Kidney (tissue), 22 donors: ENCODE measurements at places on chromosomes 13 and 19.

GRCh38 chr19:56101095-56101494 is 20.0 kb downstream of the ZNF787 start:
- DNase-seq = no peak

- no peak for DNase-seq
Measured at GRCh38 chr19:3184847-3185460, 776 bp upstream of the NCLN start.

- DNase-seq = no peak
Measured at GRCh38 chr13:25732111-25732865, 319.5 kb downstream of the SHISA2 start.

- no peak for DNase-seq
Measured at GRCh38 chr13:114260814-114261213, 20.6 kb upstream of the UPF3A start.

GRCh38 chr19:3225169-3225485 is 666 bp downstream of the CELF5 start:
- DNase-seq = no peak

DNA sequence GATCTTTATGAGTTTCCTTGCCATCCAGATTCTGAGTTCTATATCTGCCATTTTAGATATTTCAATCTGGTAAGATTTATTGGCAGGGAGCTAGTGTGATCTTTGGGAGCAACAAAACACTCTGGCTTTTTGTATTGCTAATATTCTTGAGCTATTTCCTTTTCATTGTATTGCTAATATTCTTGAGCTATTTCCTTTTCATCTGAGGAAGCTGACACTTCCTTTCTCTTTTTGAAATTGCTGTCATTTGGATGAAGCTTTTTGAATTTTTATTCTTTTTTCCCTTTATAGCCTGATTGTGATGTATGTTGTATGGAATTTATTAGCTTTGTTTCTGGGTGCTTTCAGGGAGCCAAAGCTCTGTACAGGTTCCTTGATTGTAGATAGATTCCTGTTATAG is 873.5 kb upstream of the ATXN8OS start:
- DNase-seq = no peak

GRCh38 chr13:113148940-113149503 is 9.4 kb upstream of the PROZ start:
- DNase-seq = no peak

- DNase-seq = peak; percentile 44
Measured at GRCh38 chr13:49584771-49585182, 581 bp downstream of the RCBTB1 start.

DNA sequence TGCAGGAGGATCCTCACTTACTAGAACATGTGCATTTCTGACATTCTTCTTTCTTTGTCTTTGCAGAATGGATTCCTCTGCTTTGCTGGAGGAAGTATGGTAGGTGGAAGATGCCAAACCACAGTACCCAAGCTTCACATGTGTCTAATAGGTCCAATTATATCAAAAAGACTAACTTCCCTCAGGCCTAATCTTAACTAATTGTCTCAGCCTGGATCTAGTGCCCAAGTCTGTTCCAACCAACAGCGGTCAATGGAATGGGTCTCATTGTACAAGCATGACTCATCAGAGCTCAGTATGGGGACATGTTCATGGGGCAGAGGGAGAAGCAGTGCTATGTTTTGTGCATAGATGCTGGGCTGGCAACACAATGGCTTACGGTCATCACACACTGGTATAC is 81.6 kb upstream of the CSNK1A1L start:
- no peak for DNase-seq

- no peak for DNase-seq
Measured at GRCh38 chr13:93882086-93882651, 597.3 kb downstream of the DCT start.

- DNase-seq = no peak
Measured at GRCh38 chr13:19053561-19053960, 128.1 kb downstream of the TUBA3C start.

- DNase-seq = no peak
Measured at GRCh38 chr19:53545271-53546065, 7.5 kb downstream of the ZNF331 start.

DNA sequence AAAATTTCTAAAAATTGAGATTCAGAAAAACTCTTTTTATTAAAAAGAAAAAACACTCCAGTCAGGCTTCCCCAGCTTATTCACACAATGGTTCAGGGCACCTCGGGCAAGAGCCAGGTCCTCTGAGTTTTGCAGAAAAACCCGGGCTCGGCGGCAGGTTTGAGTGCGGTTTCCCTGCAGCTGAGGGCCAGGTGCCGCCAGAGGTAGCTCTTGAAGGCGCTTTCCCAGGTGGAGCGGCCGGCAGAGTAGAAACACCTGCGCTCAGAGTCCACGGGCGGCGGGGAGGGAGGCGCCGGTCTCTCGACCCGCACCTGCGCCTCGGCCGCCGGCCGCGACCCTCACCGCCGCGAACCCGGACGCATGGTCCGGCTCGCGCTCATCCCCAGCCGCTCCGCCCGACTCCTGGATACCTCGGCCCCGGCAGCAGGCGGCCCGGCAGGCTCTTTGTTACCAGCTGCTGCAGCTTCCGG is 444 bp downstream of the PROSER1 start:
- DNase-seq = no peak

DNA sequence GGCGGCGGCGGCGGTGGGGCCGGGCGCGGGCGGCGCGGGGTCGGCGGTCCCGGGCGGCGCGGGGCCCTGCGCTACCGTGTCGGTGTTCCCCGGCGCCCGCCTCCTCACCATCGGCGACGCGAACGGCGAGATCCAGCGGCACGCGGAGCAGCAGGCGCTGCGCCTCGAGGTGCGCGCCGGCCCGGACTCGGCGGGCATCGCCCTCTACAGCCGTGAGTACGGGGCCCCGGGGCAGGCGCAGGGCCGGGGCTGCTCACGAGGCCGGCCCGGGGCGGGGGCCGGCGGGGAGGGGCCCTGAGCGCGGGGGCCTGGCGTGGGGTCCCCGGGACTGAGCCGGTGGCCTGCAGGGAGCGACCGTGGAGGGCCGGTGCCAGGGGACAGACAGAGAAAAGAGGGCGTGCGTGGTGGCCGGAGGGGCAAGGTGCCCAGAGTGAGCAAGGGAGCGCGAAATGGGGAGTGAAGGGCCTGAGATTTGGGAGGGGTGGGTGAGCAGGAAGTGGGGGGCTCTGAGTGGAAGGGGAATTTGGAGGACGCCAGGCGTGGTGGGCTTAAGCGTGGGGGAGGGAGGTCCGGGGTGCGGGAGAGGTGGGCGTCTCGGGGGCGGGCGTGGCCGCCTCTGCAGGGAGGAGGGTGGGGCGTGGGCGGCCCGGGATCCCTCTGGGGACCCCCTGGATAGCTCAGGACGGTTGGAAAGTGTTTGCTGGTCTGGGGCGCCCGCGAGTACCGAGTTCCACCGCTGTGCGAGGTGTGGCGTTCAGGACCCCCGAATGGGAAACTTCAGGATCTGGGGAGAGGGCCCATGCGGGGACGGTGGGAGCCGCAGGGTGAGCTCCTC is 575 bp downstream of the CARM1 start:
- DNase-seq = peak; percentile 89

GRCh38 chr19:46493236-46494145 is 2.2 kb downstream of the PNMA8B start:
- peak; percentile 70 for DNase-seq

GRCh38 chr13:110641055-110642015 is 26.0 kb downstream of the NAXD start:
- no peak for DNase-seq

- DNase-seq = no peak
Measured at GRCh38 chr13:31477961-31478360, 261.4 kb upstream of the RXFP2 start.

GRCh38 chr13:47869776-47870175 is 131.3 kb downstream of the SUCLA2 start:
- peak; percentile 13 for DNase-seq

DNA sequence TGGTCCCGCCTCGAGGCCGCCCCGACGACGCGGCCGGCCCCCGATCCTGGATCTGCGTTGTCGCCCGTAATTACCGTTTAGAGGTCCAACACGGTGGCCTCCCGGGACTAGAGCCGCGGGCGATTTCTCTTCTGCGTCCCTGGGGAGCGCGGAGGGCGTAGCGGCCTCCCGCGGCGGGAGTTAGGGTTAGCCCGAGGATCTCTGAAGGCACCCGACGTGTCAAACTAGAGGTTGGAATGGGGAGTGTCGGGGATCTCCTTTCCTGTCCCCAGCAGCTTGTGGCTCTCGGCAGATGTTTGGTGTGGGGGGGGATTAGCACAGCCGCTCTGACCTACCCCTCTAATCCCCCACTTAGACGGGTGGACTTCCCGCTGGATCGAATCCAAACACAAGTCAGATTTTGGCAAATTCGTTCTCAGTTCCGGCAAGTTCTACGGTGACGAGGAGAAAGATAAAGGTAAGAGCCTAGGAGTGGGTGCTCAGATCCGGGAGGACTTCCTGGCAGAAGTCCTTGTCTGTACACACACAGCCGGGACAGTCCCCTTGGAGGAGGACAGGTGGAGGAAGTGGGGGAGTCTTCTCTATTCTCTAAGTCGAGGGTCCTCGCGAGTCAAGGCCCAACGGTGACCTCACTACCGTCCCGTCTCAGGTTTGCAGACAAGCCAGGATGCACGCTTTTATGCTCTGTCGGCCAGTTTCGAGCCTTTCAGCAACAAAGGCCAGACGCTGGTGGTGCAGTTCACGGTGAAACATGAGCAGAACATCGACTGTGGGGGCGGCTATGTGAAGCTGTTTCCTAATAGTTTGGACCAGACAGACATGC is 581 bp downstream of the CALR start:
- DNase-seq = peak; percentile 66

DNA sequence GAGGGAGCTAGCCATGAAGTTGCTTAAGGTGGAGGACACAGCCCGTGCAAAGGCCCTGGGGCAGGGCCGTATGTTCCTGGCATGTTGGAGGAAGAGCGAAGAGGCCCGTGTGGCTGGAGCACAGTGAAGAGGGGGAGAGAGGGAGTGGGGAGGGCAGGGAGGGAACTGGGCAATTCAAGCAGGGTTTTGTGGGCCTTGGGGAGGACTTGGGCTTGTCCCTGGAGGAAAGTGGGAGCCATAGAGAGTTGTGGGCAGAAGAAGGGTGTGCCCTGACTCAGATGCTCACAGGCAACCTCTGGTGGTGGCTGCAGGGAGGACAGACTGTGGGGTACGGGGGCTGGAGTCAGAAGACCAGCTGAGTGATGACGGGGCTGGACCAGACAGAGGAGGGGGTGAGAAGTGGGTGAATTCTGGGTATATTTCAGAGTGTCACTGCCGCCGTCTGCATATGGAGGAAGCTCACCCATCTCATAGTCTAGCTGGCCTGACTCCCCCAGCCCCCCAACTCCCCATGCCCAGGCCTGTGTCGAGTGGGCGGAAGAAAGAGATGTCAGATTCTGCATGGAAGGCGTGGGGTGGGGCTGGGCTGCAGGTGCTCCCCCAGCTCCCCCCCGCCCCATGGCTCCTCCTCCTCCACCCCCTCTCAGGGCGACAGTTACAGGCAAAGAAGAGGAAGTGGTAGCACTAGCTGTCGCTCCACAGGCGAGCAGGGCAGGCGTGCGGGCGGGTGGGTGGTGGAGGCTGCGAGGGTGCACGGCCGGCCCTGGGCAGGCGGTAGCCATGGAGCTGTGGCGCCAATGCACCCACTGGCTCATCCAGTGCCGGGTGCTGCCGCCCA is at the start of gene VAV1:
VAV1 (plus strand) TSS at position 681 of the 838 bp plus-strand sequence; CDS start at position 781, 100 bp downstream.
- DNase-seq = peak; percentile 87

- no peak for DNase-seq
Measured at GRCh38 chr13:106423530-106423929, 111.9 kb downstream of the EFNB2 start.

GRCh38 chr19:24063295-24063694 is 23.7 kb upstream of the ZNF254 start:
- no peak for DNase-seq

DNA sequence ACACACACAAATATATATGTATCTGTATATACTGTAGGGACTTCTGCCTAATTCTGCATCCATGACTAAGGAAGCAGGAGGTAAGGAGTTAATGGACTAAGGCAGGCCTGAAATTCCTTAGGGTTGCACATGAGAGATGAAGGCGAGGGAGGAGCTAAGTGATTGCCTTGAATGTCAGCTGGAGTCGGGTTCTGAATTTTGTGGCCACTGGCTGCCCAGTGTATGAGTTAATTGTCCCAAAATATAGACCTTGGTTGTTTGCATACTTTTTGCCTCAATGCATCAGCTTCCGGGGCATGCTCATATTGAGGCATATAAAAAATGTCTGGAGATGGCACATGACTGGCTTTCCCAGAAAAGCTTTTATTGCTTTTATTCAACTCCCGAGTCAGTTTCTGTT is 245.5 kb downstream of the TDRD3 start:
- no peak for DNase-seq

DNA sequence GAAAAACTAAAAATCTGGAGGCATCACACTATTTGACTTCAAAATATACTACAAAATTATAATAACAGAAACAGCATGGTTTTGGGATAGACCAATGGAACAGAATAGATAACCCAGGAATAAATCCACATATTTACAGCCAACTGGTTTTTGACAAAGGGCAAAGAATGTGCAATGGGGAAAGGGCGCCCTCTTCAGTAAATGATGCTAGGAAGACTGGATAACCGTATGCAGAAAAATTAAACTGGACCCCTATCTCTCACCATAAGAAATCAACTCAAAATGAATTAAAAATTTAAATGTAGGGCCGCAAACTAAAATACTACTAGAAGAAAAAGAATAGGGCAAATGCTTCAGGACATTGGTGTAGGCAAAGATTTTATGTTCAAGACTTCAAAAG is 440.5 kb upstream of the SGCG start:
- DNase-seq = no peak

DNA sequence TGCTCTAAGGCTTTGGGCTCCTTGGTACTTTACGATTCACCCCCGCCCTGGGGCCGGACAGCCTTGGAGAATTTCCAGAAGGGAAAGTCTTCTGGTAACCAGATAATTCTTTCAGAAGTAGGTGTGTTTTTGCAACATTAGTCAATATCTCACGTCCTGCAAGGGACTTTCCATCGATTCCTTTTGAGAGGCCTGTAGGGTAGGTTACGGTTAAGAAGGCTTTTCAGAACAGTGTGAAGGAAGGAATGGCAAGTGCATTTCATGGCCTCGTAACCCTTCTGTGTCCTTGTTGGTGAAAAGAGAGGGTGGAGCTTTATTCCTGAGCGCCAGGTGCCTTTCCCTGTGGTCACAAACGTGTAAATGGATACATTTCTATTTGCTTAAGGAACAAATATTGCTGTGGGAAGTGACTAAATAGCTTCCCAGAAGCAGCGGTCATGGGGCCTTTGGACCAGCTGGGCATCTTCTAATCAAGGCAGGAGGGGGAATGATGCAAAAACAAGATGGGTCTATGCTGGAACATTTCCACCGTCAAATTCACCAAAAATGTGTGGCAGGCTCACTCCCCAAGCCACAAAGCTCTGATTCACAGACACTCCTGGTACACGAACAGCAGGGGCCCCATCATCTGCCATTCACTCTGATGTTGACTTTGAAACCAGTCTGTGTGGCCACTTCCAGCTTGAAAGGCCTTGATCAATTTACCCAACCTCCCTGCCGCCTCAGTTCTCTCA is 99.2 kb downstream of the ANKRD10 start:
- DNase-seq = no peak
